ENCODE measurements at places on chromosomes 6 and 20.

- no peak for DNase-seq
Measured at GRCh38 chr20:56845546-56846086, 216.5 kb downstream of the TFAP2C start.

- no peak for DNase-seq
Measured at GRCh38 chr6:111210194-111210728, 123.0 kb downstream of the SLC16A10 start.

DNA sequence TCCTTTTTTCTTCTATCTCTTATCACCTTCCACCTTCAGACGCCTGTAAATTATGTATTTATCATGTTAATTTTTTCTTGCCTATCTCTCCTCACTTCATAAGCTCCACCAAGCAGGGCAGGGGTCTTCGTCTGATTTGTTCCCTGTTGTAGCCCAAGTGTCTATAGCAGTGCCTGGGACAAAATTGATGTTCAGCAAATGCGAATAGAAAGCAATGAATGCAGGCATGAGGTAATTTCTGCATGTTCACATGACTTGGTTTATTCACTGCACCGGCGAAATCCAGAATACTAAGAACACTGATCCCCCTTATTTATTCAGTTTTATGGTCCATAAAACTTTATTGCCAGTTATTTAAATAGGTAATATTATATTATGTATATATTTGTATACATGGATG is 162.1 kb downstream of the TBC1D7 start:
- DNase-seq, result no peak

- DNase-seq, result no peak
Measured at GRCh38 chr6:68233623-68234022, 401.5 kb upstream of the ADGRB3 start.

DNA sequence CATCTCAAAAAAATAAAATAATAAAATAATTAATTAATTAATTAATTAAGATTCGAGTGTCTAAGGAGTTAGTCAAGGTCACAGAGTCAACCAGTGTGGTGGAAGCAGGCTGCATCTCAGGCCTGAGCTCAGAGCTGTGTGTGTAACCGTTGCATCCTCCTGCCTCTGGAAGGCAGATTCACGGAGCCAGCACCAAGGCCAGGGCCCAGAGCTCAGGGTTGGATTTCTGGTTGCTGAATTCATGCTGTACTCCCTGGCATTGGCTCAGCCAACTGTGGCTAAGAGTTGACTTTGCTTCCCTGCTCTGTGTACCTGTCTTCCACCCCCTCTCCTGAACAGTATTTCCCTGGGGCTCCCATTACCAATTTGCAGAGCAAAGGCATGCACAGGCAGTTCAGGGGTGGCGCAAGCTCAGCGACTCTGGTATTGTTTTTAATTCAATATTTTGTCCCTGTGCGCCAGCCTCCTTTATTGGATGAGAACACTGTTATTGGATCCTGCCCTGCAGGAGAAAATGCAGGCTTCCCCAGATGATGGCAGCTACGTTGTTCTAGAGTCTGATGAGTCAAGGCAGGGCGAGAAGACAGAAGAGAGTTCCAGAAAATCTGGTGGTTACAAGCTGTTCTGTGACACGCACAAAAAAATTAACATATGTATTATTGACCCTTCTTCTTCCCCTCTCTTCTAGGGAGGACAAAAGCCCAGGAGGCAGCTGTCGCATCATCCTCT is 12.3 kb upstream of the CTNNBL1 start:
- no peak for DNase-seq

GRCh38 chr6:7758456-7758855 is 32.6 kb downstream of the BMP6 start:
- no peak for DNase-seq

DNA sequence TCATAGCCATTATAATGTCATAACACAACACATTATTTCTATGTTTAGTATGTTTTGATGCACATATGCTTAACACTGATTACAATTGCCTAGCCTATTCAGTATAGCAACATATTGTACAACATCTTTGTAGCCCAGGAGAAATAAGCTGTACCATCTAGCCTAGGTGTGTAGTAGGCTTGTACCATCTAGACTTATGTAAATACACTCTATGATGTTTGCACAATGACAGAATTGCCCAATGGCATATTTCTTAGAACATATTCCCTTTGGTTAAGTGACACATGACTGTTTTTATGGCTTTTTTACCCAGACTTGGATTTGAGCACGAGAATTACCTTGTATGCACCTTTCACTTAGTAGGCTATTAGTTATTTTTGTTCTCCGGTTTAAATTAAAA is 64.5 kb upstream of the HIVEP1 start:
- no peak for DNase-seq

DNA sequence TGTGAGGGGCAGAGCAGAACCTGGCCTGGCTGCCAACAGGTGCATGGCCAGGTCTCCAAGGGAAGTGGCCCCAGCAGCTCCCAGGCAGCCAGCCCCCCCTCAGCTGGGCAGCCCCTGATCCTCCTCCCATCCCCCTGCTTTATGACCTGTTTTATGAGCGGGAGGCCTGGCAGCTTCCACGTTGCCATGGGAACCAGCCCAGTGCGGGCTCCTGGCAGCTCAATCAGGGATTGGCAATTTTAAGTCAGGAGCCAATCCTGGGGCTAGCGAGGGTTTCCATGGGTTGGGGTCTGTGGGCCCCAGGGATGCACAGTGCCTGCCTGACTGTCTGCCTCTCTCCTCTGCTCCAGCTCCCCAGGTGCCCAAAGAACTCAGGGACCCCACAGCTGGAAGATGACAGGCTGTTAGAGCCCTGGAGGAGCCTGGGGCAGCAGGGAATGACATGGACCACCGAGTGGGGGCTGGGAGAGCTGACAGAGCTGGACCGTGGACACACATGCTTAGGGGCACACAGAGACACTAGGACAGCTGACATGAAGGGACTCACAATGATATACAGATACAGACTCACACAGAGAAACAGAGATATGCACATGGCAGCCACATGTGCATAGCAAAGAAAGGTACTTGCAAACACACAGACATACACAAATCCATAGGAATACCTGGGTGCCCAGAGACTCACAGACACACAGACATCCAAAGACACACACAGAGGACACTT is 56.5 kb upstream of the SIRPA start:
- no peak for DNase-seq

DNA sequence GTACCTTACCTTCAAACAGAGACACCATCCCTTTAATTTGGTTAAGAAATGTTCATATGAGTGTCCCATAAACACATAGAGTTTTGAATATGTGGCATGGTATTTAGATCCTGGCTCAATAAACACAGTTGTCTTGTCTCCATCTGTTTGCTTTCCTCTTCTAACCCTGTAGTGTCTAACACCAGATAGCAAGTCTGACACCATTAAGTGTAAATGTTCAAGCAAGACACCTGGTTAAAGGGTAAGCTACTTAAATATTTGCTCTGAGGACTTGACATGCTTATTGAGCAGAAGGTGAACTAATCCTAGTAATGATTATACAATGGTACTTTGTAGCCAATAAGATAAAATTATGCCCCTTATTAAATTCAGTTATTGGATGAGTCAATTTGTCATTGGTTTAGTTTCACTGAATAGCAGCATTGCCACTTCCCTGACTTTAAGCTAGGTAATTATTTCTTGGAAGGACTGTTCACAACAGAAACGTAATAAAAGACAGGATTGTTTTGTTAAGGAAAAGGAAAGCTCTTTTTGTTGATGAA is 26.9 kb upstream of the GOPC start:
- no peak for DNase-seq

- DNase-seq, result no peak
Measured at GRCh38 chr6:23456396-23456795, 669.6 kb upstream of the NRSN1 start.

DNA sequence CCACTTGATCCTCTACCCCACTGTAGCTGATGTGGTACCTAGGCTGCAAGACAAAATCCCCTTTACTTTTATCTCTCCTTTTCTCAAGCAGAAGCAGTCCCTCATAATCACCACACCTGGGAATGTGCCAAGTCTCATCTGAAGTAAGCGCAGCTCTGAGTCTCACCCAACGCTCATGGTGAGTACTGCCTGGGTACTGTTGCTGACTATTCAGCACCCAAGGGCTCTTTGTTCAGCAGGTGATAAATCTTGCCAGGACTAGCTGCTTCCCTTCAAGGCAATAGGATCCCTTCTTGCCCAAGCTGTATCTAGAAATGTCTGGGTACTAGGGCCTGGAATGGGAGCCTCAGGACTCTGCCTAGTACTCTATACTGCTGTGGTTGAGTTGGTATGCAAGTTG is 70.9 kb downstream of the GCLC start:
- DNase-seq, result no peak

DNA sequence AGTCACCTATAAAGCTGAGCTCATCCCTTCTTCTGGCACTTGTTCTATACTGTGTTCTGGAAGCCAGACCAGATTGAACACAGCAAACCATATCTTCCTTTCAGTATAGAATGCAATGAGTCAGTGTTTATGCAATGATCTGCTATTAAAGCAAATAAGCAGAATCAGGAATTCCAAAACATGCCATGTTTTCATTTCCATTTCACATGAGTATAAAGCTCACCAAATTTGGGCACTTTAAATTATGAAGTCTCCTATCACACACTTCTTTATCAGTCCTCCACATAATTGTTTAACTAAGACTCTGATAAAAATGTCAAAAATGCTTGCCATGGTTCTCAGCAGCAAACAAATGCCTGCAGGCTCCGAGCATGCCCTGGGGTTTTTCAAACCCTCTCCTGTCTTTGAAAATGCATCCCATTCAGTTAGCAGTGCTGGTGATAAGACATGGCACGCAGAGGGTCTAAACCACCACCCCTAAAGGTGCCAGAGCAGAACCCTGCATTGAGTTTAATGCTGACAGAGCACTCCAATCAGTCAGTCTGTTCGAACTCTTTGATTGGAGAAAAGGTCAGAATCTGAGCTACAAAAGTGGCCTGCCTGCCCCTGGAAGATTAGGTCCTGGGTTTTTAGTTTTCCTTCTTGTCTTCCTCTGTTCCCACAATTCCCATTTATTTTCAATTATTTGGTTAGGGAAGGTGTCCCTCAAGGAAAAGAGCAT is 234.1 kb downstream of the GMPR start:
- no peak for DNase-seq

- no peak for DNase-seq
Measured at GRCh38 chr6:41702771-41703494, 32.5 kb downstream of the TFEB start.

DNA sequence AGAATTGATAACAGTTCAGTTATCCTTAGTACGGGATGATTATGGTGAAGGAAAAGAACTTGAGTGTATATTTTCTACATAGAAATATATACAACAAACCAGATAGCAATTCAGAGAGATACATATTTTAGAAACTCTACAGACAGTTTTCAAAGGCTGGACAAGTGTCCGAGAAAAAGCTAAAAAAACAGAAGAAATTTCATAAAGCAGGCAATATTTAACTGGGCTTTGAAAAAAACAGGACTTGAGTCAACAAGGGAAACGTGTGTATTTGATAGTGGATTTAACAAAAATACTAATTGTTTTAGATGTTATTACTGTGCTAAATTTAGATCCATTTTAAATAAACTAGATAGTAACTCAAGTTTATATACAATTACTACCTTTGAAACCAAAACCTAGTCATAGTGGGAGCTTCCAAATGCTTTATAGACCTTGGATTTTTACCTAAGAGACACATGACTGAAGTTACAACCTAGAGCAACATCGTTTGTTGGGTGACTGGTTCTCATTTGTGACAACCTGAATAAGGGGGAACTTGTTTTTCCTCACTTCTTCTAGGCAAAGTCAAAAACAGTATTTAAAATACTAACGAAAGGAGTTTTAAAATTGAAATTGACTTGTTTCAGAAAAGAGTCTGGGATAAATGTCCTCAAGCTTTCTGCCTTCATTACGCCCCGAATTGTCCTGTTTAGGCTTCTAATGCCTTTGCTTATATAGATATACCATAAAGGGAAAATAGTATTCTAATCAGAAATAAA is 116.7 kb upstream of the PRSS16 start:
- DNase-seq, result no peak

DNA sequence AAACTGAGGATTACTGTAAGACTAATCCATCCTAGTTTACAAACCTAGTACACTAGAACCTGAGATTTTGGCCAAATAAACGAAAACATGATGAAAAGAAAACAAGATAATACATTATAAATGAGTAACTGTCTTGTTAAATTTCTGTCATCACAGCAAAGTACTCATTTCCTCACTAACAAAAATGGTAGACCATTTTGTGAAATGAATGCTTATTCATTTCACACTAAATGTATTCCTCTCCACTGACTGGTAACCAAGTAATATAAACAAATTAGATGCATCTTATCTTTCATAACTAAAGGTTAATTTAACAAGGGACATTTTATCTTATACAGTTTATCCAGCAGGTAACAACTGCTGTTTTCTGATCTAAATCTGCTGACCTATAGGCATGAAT is 143.7 kb downstream of the REV3L start:
- DNase-seq, result no peak

DNA sequence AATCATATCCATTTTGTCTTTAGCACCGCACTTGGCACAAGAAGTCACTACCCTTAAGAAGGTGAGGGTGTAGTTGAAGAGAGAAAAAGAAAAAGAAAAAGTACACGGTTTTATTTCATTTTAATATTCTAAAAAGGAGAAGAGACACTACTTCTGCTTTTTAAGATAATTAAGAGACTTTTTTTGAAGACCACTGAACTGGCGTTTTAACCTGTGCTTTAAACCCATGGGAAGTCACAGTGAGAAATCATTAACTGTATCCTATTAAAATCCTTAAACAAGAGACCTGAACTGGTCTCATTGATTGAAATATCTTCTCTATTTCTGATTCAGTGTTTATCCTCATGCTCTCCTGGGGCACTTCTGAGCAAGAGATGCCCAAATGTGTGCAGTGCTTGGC is 243.5 kb downstream of the TMEM242 start:
- DNase-seq, result no peak

DNA sequence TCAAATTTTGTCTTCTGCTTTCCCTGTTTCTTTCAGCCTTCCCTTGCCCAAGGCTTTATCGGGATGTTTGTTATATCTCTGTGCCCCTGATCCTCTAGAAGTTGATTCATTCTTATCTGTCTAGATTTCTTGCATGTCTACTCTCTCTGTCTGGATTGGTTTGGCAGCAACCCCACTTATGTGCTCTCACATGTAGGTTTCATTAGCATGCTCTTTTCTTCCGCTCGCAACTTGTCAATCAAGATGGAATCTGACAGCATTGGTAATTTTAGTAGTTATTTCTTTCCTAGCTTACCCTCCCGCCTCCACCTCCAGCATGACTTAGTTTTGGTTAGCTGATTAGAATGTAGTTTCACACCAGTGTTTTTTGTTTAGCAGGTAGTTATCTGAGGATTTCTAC is 39.3 kb downstream of the LRRC1 start:
- DNase-seq, result no peak

- DNase-seq, result no peak
Measured at GRCh38 chr6:134379076-134379475, 61.2 kb upstream of the SGK1 start.

Measured in effector CD4-positive, alpha-beta T cell (primary cell).